ENCODE measurements at places on chromosomes 3 and 15. TPM values are rescaled to one million over a fixed set of nuclear protein-coding genes. Genes with fewer than 3 reads are reported as not detected.

The NANOGP8 gene
- total RNA-seq = not detected

The TOMM70 gene
- 54.9 TPM for total RNA-seq

The FOXP1 gene
- total RNA-seq = 145 TPM

The CCDC174 gene
- 20.5 TPM for total RNA-seq

The TRAK1 gene
- 17.6 TPM for total RNA-seq

The ZNF501 gene
- 5.8 TPM for total RNA-seq
